Activated naive CD4-positive, alpha-beta T cell treated with anti-CD3 and anti-CD28 coated beads, Interleukin-2, amount 50 U/mL, for 16 hours (primary cell): ENCODE measurements at places on chromosomes 4 and X.

GRCh38 chr4:20044502-20044911 lies 207.2 kb upstream of the SLIT2 start:
- no peak for DNase-seq

DNA sequence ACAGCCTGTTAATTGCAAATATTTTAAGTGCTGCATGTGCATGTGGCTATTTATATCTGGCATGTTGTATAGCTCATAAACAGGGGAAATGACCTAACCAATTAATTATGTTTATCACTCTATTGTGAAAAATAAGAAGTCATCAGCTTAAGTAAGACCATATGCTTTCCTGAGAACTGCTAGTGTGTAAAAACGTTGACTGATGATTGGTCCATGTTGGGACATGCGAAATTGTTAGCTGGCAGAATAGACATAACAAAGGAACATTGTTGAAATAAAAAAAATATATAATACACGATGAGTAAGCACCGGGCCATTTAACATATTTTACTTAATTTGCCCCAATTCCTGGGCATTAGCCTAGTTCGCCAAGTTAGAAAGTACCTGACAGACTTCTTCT lies 207.5 kb downstream of the ANK2 start:
- DNase-seq, result no peak

- no peak for DNase-seq
Observed at GRCh38 chrX:113551919-113552318, 711.3 kb upstream of the AMOT start.

GRCh38 chr4:72118017-72118416 lies 86.2 kb downstream of the NPFFR2 start:
- DNase-seq, result no peak

DNA sequence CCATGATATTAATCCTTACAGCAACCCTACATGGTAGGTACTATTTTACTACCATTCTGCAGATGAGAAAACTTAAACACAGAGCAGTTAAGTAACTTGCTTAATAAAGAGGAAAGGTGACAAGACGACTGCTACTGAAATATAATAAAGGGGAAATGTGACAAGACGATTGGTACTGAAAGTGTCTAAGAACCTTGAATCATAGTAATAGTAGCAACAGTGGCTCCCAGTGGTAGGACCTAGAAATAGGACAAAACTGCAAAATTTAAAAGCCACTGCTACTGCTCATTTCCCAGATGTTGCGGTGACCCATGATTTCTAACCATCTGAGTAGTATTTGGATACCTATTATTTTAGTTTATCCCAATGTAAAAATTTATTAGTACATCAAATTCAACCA lies 89.5 kb downstream of the TASL start:
- no peak for DNase-seq

DNA sequence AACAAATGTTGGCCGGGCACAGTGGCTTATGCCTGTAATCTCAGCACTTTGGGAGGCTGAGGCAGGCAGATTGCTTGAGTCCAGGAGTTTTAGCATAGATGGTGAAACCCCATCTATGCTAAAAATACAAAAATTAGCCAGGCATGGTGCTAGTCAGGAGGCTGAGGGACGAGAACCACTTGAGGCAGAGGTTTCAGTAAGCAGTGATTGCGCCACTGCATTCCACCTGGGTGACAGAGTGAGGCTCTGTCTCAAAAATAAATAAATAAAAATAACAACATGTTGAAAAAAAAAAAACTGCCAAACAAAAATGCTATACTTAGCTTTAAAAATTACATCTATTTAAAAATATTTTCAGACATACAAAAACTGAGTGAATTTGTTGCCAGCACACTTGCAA lies 374.2 kb upstream of the SMIM31 start:
- no peak for DNase-seq

GRCh38 chr4:67030636-67031035 lies 514.7 kb downstream of the CENPC start:
- DNase-seq, result no peak

- no peak for DNase-seq
Observed at GRCh38 chr4:169311643-169312365, 41.0 kb upstream of the SH3RF1 start.

- no peak for DNase-seq
Observed at GRCh38 chrX:136975684-136976470, 57.9 kb downstream of the GPR101 start.

DNA sequence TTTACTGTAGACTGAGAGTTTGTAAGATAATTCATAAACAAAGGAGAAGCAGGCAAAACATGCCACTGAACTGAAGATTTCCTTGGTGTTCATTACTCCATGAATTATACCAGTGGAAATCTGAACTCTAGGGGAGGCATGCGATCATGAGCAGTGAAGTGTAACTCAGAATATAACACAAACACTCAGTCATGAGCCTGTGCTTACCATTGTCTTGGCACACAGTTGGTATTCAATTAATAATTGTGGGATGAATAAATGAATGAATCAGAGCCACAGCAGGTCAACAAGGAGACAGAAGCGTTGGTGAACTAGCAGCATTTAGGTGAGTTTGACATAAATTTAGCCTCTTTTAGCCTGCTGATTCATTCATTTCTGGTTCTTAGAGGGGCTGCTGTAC lies 263.5 kb upstream of the DKK2 start:
- DNase-seq, result no peak

- no peak for DNase-seq
Observed at GRCh38 chr4:40183615-40184411, 13.0 kb upstream of the RHOH start.

DNA sequence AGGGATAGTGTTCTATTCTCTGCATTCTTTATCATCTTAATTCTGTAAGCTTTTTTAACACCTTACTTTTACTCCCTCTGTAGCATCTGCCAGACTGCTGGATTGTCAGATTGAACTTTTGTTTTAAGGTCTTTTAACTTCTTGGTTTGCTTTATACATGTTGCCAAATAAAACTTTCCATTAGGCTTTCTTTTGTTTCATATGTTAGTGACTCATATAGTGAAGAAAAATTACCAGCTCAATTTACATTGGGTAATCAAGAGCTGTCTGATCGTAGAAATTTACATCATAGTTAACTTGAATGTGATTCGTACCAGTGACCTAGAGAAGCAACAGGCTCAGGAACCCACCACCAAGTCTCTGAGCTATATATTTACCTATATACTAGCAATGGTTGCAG lies 28.5 kb upstream of the KLHL4 start:
- no peak for DNase-seq

- peak; percentile 50 for DNase-seq
Observed at GRCh38 chrX:40098264-40099054, 701 bp upstream of the BCOR start.

DNA sequence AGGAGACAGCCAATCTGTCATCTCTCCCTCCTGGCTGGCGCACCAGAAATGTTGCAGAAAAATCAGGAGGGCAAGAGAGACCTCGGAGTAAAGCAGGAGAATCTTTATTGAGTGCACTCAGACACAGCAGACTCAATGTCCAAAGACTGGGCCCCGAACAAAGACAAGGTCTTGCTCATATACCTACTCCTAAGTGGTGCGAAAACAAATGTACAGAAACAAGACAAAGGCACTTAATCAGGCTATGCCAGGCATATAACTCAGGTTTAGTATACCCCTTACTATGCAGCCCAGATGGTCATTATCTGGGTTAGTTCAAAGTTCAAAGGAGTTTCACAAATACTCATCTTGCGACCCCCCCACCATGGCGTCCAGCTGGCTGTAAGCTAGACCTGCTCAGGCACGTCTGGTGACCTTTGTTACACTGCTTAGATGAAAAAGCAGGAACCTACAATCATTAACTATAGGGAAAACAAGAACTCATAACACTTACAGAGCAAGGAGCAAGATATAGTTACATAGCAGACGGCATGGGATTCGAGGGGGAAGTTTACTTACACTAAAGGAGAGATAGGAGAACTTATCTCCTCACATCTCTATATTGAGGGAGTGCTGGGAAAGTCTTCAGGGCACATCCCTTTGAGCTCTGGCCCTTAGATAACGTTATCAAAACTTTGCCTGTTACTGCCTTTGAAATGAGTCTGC lies 27.5 kb downstream of the SULT1E1 start:
- DNase-seq, result no peak

GRCh38 chrX:116277351-116278225 lies 107.0 kb downstream of the AGTR2 start:
- DNase-seq, result no peak
